A549 (cell line): ENCODE measurements at places on chromosomes 5 and 9.

GRCh38 chr9:101126556-101126955, 98.0 kb downstream of the PLPPR1 start:
- DNase-seq = no peak

- peak; percentile 78 for DNase-seq
These were observed at the start of gene SPACA9 for GRCh38 chr9:132878695-132879456. Gene SPACA9 (plus strand): TSS chr9:132878898. CDS start chr9:132883948, 5,050 bp downstream.

DNA sequence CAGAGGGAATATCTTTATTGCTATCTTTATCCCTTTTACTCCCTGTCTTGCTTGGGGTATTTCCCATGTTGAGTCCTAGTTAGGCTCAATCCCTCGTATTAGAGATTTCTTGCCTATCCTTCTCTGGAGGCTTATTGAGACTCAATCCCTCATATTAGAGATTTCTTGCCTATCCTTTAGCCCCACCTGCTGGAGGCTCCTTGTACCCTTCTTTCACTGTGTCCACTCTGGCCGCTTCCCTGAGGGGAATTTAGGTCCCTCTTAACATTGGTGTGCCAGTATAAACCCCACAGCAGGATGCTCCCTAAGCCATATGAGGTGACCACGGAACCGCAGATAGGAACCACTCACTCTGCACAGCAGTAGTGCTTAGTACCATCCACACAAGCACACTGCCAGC, 110.7 kb upstream of the MAMDC2 start:
- peak; percentile 13 for DNase-seq

- no peak for DNase-seq
These were observed 8.9 kb upstream of the C5orf58 start for GRCh38 chr5:170223906-170224305.

- DNase-seq = no peak
These were observed 3.8 kb downstream of the NMRK1 start for GRCh38 chr9:75084081-75084672.
